Stimulated activated CD8-positive, alpha-beta memory T cell treated with anti-CD3 and anti-CD28 coated beads, Interleukin-7, amount 100 ng/mL, for 4 hours (primary cell): ENCODE measurements at places on chromosomes 7 and 10.
A peak's percentile ranks its signal among the peaks of the same experiment; 100 is the strongest.

DNA sequence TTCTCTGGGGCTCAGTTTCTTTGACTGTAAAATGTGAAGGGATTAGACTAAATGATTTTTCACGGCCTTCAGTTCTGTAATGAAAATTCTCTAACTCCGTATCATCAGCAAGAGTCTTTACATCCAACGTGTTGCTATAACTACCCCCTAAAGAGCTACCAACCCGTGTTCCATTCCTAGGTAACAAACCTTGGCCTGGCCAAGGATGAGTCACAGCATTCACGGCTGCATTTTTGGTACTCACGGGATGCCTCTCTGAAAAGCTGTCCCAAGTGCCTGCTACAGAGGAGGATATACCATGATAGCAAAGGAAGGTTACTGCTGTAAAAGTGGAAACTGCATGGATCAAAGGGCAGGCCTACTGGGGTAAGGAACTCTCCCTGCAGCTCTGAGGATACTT lies 5.9 kb downstream of the LRRC4 start:
- DNase-seq = no peak

DNA sequence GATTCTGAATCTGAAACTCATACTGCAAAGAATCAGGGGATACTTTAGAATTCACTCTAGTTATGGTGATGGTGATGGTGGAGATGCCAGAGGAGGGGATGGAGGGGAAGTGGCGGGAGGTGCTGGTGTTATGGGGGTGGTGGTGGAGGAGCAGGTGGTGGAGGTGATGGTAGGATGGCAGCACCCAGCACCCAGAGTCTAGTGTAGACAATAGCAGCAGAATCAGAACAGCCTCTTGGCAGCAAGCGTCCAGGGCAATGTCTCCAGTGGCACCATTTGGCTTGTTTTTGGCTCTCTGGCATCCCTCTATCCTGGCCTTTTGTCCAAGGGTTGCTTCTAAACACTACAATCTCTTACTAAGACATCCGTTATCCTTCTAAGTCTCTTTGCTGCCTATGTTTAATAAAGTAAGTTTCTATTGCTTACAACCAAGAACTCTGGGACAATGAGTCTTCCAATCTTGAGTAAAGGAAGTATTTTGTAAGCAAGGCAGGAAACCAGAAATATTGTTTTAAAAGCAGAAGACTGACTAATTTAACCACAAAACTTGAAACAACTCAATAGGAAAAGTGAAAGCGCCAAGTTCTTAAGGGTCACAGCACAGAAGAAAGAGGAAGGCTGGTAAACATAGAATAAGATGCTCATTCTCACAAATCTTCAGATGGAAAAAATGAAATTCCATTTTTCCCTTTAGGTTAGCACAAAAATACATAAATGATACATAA lies 42.4 kb upstream of the GDF10 start:
- DNase-seq = no peak

- DNase-seq = no peak
Observed at GRCh38 chr10:68526634-68527307, 552 bp downstream of the SLC25A16 start.

GRCh38 chr7:44196450-44196872 lies 4.3 kb upstream of the YKT6 start:
- DNase-seq = no peak

- no peak for DNase-seq
Observed at GRCh38 chr7:102063690-102064180, 222.9 kb upstream of the SH2B2 start.

DNA sequence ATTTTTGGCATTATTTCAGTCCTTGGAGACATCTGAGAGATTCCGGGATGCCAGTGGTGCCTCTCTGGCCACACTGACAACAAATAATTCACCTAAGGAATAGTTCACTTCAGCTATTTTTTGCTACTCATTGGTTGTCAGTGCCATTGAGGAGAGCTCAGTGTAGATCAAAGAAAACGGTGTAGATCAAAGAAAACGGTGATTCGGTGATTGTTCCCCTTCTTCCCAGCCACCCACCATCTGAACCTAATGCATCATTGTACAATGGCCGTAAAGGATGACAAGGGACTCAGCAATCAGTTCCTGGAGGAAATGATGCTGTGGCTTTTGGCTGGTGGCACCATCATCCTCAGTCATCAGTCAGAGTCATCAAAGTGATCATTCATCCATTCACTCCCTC lies 80.6 kb downstream of the PTPRZ1 start:
- no peak for DNase-seq

DNA sequence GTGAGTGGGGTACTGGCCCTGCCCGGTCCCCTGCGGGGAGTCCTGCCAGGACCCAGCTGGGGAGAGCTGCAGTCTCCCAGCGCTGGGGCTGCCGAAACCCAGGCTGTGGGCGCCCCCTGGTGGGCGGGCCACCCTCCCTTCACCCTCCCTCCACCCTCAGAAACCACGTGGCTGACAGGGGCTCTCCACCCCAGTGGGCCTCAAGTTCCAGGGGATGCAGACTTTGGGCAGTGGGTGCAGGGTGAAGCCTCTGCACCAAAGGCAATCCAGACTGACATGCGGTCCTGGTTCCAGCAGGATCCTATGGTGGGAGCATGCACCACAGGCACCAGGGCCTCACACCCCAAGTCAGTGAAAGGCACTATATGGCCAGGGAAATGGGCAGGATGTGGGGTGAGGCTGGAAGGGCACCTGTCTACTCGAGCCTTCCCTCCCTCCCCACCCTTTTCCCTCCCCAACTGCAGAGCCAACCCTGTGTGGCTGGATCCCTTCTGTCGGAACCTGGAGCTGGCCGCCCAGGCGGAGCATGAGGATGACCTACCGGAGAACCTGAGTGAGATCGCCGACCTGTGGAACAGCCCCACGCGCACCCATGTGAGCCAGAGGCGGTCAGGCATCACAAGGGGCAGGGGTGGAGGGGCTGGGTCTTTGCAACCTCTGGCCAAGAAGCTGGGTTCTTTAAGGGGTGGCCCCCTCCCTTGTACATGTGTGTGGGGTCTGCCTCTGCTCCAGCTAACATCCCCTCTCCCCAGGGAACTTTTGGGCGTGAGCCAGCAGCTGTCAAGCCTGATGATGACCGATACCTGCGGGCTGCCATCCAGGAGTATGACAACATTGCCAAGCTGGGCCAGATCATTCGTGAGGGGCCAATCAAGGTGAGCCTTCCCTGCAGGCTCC lies 38.8 kb downstream of the PSAP start:
- DNase-seq = peak; percentile 43

GRCh38 chr10:42960991-42961795 lies 115.7 kb upstream of the RET start:
- DNase-seq = no peak

- no peak for DNase-seq
Observed at GRCh38 chr7:105228555-105228954, 160.2 kb downstream of the SRPK2 start.

- DNase-seq = no peak
Observed at GRCh38 chr7:51366930-51367613, 50.5 kb upstream of the COBL start.

DNA sequence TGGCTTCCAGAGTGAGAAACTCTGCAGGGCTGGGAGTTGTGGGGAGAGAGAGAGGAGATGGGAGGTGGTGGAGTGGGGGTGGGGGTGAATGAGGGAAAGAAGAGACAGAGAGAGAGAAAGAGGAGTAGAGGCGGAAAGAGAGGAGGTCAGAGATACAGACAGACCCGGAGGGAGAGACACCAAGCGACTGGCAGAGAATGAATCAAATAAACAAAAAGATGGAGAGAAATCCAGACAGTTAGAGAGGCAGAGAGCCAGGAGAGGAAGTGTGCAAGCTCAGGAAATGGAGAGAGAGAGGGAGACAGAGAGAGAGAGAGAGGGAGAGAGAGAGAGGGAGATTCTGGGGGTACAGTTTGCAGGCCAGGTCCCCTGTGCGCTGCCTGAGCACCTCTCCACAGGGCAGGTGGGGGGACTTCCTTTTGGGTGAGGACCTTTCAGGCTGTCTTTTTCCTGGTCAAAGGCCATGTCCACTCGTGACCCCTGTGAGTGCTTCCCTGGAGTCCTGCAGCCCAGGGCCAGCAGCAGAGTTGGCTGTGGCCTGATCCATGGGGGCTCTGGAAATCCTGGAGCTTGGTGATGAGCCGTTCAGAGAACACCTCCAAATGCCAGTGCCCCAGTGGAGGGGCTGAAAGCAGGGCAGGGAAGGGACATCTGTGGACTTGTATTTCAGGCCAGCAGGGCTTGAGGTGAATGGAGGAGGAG lies 25.0 kb upstream of the PCBD1 start:
- no peak for DNase-seq

GRCh38 chr10:24851629-24852028 lies 100.8 kb downstream of the PRTFDC1 start:
- no peak for DNase-seq

GRCh38 chr7:121530227-121531174 lies 134.4 kb upstream of the FAM3C start:
- DNase-seq = peak; percentile 46

DNA sequence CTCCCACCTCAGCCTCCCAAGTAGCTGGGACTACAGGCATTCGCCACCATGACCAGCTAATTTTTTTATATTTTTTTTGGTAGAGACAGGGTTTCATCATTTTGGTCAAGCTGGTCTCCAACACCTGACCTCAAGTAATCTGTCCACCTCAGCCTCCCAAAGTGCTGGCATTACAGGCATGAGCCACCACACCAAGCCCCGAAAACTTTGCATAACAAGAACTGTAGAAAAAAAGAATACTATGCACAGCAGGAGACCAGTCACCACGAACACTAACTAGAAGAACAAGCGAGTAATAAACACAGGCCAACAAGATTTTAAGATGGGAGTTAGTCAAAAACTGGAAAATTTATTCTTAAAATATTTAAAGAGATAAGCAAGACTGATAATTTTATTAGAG lies 447.0 kb downstream of the ETV1 start:
- DNase-seq = no peak

DNA sequence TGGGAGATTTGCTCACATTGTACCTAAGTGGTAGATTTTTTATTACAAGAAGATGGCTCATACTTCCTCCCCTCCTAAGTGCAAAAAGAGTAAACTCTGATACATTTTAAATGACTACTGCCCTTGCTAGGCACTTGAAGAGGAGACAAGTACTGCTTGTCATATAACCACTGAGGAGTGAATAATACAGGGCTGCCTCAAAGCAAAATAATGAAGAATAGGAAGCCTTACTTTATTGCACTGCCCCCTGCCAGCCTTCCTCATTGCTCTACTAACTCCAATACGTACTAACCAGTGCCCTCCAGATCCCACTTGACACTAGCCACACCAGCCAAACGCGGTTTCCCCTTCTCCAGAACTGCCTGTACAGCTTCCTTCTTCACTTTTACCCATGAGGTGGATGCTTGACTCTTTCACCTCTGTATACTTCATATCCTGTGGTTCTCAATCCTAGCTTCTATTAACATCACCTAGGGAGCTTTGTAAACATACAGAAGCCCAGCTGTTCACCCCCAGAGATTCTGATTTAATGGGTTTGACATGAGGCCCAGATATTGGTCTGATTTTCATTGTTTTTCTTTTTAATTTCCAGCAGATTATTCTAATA lies 11.7 kb upstream of the MTERF1 start:
- no peak for DNase-seq

GRCh38 chr7:131636092-131636491 lies 79.7 kb upstream of the PODXL start:
- DNase-seq = no peak

GRCh38 chr10:97648562-97649404 lies 8.3 kb downstream of the PI4K2A start:
- DNase-seq = peak; percentile 17
